ENCODE measurements at places on chromosomes 2 and 18.

DNA sequence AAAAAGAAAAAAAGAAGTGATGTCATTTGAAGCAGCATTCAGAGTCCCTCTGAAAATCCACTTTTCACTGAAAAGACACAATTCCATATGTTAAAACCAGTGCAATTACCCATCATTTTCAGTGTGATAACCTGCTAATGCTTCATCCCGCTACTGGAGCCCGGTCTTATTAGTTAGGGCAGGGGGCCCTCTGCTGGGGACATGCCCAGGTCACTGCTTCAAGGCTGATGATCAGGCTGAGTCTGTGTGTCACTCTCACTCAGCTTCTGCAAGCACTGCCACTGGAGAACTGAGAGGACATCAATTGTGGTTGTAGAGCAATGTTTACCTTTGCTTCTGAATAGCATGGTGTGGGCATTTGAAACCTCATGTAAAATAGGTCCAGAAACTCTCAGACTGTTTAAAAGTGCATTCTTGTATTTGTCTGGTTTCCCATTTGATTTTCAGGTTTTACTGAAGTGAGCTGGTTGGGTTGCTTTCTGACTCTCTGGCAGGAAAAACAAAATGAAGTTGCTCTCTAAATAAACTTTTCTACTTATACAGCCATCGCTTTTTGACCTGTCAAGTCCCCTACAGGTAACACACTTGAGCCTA, 49.2 kb upstream of the NXPH2 start:
- DNase-seq = peak; percentile 4

- no peak for DNase-seq
Observed at GRCh38 chr2:239246723-239247122, 154.1 kb downstream of the HDAC4 start.

DNA sequence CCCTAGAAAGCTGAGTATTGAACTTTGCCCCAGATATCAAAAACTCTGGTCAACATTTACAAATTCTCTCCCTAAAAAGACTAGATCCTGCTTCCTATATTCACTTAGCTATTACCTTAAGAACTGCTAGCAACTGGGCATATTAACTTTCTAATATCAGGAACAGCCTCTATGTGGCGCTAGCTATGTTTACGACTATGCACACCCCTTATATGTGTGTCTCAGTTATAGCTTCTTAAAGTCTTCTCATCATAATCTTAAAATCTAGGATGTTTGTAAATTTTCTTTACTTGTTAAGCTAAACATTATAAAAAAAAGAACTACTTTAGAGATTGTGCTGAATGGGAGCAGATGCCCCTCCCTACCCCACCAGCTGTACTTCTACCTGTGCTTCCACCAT, 1.7 kb upstream of the STAMBP start:
- no peak for DNase-seq

- no peak for DNase-seq
Observed at GRCh38 chr2:37201208-37201607, 4.9 kb downstream of the CEBPZOS start.

DNA sequence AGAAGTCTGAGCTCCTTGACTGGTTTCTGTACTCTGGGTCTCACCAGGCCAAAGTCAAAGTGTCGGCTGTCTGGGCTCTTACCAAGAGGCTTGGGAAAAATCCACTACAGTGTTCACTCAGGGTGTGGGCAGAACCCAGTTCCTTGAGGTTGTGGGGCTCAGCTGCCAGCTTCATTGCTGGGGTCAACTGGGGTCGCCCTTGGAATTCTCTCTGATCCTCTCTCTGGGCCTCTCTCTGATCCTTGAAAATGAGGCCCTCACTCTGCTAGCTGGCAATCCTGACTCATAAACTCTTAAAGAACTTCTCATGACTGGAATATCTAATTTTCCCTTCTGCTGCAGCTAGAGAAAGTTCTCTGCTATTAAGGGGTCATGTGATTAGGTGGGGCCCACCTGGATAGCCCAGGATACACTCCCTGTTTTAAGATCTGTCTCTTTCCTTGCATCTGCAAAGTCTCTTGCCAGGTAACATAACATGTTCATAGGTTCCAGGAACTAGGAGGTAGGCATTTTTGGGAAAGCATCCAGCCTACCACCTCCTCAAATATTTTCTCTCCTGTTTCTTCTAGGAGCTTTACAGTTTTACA, 66.3 kb downstream of the SP110 start:
- DNase-seq = no peak

GRCh38 chr2:12642859-12643258, 73.9 kb upstream of the TRIB2 start:
- DNase-seq = no peak

- no peak for DNase-seq
Observed at GRCh38 chr18:48219810-48220499, 189.2 kb downstream of the ZBTB7C start.

DNA sequence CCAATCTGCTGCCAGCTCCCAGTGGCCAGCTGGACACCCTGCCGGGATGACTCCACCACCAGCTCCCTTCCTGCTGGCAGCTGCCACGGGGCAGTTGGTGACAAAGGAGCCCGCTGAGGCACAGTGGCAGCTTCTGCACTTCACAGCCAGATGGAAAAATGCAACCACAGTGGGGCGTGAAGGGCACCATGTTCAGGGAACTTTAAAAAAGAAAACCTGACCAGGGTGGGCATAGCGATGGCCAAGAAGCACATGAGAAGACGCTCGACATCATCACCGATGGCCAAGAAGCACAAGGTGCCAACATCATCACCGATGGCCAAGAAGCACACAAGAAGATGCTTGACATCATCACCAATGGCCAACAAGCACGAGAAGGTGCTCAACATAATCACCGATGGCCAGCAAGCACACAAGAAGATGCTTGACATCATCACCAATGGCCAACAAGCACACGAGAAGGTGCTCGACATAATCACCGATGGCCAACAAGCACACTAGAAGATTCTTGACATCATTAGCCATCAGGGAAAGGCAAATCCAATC, 243.5 kb downstream of the EIPR1 start:
- no peak for DNase-seq

- DNase-seq = no peak
Observed at GRCh38 chr18:32424696-32425095, 46.0 kb downstream of the GAREM1 start.

DNA sequence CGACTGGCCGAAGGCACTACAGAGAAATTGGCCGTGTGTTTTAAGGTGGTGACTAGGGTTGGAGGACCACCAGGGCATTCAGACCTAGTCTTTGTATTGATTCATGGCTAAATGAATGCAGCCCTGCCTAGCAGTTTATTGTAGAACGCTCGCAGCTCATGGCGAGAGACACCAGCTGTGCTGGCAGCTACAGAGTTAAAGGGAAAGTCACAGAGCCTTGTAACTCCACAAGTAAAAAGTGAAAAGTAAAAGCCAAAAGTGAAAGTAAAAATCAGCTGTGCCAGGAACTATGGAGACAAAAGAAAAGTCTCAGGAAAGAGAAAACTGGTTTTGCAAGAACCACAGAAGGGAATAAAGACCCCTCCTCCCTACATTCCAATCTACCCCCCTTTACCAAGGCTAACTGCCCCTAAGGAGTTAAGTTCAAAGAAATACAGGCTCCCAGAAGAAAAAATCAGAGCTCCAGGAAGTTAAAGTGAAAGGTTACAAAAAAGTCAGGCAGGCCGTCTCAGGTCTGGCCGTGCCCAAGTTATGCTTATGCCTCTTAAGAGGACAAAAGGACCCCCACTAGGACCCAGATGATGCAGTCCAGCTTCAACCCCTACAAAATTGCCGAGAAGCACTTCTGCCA, 46.4 kb upstream of the SELENOI start:
- no peak for DNase-seq

GRCh38 chr2:144424559-144425240, 95.2 kb downstream of the ZEB2 start:
- DNase-seq = no peak

DNA sequence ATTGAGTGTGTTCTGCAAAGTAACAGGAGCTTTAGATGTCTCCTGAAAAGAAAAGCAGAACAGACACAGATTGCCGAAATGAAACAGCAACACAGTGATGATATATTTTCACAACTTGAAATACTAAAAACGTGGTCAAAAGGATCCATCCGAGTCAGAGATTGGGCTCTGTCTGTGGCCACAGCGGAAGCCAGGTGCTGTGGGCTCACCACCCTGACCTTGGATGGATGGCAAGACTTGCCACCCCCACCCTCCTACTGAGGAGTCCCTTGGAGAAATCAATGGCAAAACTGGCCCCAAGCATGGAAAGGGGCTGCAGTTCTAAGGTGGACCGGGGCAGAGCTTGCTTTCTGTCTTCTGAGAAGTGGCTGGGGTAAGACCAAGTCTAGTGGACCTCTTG, 31.4 kb upstream of the ACKR3 start:
- DNase-seq = no peak

- DNase-seq = peak; percentile 18
Observed at GRCh38 chr18:12376034-12376753, 833 bp downstream of the AFG3L2 start.

DNA sequence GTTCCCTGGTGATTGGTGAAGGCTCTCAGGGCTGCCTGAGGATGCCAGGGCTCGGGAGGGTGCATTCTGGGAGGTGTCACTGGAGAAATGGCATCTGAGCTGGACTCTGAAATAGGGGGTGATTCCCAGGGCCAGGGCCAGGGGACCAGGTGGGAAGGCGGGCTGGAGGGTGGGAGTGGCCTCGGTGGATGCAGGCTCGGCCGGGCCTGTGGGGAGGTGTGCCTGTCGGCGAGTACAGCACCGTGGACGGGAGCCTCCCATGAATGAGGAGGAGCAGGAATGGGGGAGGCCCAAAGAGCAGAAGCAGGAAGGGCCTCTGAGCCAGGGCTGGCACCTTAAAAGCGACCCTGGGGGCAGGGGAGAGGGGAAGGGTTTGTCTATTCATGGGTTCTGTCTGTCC, 116.8 kb downstream of the GBX2 start:
- DNase-seq = no peak

- DNase-seq = no peak
Observed at GRCh38 chr2:233023761-233024410, 8.6 kb upstream of the NEU2 start.

DNA sequence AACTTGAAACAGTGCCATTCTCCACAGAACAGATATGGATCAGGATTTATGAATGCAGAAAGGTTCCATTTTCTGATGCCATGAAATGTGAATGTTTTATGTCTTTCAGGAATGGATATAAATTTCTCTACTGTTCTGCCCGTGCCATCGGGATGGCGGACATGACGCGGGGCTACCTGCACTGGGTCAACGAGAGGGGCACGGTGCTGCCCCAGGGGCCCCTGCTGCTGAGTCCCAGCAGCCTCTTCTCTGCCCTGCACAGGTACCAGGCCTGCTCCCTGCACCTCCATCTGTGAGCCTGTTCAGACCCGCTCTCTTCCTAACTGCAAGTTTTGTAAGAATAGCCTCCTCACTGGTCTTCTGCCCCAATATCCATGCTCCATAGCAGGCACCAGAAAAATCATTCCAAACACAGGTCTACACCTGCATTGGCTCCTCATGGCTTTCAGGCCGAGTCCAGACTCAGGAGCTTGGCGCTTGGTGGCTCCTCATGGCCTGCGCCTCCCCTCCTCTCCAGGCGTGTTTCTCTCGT, 68.6 kb downstream of the LPIN1 start:
- DNase-seq = no peak

DNA sequence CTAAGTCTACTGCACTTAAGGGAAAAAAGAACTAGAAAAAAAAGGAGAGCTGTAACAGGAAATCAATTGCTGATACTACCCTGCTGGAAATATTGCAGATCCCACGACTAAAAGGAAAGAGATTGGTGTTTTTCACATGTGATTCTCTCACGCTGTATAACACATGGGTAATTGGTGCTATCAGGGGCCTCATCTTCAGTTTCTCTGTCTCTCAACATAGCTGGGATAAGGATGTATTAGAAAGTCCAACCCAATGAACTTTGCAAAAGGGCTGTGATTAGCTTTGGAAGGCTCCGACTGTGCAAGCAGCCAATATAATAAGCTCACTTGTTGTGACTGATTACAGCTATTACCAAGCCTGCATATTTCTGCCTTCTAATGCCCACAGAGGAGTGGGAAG, 133.4 kb downstream of the NRP2 start:
- no peak for DNase-seq

GRCh38 chr2:144615866-144616565, 96.1 kb upstream of the ZEB2 start:
- no peak for DNase-seq

DNA sequence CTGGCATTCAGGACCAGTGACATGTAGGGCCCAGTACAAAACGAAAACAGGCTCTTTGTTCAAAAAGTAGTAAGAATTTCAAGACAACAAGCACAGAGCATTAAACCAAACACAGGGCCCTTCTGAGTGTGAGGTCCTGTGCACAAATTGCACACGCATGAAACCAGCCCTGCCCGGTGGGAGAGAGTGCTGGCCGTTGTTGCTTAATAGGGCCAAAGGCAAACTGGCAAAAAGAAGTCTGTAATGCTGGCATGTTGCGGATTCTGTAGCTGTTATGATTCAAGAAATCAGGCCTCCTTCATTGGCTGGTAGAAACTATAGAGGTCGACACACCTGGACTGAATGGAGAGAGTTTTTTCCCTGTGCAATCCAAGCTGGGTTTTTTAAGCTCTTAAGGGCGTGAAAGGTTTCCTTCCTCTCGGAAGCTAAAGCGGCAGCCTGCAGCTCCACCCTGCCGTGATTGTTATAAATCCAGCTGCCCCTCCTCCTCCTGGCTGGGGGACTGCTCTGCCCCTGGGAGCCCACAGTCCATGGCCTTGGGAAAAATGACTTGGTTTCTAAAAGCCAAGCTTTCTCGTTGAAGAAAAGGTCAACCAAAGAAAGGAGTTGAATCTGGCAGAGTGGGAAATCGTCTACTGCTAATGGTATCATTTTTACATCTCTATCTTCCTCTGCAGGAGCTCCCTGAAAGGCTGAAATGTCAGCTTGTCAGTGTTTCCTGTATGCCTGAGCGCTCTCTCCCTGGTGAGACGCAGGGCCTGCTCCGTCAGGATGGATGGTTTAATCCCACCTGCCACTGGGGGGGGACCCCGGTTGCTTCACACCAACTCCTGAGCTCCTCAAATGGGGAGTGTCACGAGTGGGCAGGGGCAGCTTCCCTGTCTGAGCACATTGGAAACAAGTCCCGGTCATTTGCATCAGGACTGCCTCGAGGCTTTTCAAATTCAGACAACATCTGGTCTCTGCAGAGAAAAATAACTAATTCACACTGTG, 143.6 kb downstream of the ALPK2 start:
- DNase-seq = no peak

DNA sequence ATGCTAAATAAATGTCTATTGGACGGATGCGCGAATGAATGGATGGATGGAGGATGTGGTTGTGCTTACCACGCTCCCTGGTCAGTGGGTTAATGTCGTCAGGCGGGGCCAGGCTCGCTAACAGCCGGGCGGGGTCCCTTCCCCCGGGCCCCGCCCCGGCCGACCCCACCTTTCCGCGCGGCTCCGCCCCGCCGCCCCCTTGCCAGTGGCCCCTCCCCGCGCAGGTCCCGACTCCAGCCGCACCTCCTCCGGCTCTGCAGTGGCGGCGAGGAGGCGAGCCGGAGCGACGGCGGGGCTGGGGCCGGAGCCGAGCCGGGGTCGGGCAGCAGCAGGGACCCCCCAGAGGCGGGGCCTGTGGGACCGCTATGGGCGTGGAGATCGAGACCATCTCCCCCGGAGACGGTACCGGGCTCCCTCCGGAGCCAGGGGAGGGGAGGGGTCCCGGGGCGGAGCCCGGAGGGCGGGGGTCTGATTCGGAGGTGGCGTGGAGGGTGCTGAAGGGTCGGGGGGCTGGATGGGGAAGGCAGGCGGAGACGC, at the start of gene FKBP1B:
TSS of gene FKBP1B (plus strand) at position 257 of the 537 bp plus-strand sequence. CDS start at position 366, 109 bp downstream.
- no peak for DNase-seq

All from stimulated activated CD4-positive, alpha-beta T cell treated with anti-CD3 and anti-CD28 coated beads, TNF-alpha, amount 100 ng/mL, for 24 hours (primary cell).